ENCODE measurements at places on chromosomes 7 and 10.

DNA sequence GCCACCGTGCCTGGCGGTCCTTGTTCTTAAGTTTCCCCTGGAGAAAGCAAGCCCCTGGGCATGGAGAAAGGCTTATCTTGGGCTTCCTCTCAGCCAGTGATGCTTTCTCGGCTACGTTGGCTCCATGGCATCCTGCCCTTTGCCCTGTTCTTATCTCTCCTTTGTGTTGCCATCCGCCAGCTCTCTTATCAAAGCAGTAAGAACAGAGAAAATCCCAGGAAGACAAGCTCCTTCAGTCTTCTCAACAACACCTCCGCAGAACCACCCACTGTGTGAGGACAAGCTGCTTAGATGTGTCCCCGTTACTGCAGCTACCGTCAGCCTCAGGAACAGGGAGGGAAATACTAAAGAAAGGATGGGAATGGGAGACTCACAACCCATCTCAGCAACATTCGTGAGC, 3.3 kb downstream of the PLEKHS1 start:
- no peak for DNase-seq

DNA sequence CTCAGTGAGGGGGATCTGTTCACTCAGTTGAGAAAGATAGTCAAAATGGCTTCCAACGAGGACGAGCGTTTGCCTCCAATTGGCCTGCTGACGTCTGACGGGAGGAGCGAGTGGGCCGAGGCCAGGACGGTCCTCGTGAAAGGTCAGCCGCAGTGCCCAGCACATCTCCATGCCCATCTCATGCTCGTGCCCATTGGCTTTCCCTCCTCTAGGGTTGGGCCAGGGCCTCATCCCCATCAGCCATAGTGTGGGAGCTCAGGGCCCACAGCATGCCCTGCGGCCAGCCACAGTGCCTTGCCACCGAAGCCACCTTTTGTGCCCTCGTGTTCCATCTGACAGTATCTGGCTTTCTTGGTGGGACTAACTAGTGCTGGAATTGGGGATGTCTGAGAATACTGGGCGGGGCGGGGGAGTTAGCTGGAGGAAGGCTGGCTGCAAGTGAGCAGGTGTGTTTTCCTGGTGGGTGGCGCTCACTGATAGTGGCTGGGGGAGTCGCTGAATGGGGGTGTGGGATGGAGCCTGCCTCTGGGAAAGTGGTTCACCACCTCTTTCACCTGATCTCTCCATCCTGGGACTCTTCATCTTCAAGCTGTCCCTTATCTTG, 13.9 kb downstream of the CHAT start:
- DNase-seq, result no peak

DNA sequence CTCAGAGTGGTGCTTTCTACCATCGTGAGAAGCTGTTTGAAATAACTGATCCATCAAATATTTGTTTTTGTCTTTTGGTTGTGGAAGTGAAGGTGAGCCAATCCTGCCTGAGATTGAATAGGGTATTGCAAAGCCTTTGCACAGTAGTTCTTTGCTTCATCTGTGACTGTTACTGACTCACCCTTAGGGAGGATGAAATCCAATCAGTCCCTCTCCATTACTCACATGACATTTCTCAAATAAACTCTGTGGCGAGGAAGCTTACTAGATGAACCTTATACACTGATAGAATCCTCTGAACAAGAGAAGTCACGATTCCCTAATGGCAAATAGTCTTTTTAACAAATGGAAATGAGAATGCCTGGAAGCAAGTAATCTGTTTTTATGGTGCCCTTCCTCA, 31.9 kb downstream of the HEPACAM2 start:
- DNase-seq, result no peak

DNA sequence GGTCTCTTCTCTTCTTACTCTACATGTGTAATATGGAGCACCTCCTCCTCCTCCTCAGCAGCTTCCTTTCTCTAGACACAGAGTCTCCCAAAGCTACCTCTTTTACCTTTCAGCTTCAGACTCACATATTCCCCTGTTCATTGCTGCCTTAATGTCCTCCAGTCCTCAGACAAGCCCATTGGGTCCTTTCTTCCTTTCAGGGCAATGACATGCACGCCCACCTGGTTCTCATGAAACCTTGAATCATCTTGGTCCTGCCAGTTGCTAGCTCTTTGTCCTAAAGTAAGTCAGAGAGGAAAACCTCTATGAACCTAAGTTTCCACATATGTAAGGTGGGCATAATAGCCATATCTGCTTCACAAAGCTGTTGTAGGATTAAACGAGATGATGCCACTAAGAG, 227.0 kb downstream of the RPS24 start:
- DNase-seq, result no peak

DNA sequence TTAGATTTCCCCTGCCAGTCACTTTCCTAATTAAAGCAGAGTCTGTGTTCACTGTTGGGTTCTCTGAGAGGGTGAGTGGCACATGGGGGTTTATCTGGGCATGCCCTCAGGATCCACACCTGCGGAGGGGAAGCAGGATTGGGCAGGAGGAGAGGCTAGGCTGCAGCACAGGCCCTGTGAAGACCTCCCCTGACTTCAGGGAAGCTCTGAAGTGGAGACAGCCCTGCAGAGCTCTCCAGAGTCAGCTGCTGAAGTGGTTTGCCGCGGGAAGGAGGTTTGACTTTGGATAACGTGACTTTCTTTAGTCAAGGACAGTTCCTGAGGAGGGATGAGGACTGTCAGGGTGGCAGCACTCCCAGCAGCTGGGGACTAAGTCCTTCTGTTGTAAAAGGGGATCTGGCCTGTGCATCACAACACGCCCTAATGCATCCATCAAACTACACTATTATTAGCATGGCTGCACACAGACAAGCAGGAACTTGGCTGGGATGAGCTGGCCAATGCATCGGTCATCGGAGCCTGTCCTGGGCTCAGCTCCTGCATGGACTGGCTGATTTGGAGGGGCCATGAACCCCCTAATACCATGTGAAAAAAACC, 50.9 kb upstream of the LEP start:
- DNase-seq, result no peak

DNA sequence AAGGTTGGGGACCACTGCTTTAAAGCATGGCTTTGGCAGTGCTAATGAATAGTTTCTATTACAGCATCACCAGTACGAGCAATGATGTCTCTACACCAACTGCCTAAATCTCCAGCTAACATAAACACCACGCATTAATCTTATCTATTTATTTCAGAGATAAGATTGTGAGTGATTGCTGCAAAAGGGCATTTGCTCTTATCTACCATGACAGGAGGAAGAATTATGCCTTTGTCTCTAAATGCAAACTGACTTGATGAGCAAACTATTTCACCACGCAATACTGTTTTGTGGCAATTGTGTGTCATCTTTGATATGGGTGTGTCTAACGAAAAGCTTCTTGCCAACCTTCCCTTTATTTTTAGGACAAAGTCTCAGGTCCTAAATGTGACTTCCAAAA, 684.9 kb downstream of the SORCS1 start:
- no peak for DNase-seq

DNA sequence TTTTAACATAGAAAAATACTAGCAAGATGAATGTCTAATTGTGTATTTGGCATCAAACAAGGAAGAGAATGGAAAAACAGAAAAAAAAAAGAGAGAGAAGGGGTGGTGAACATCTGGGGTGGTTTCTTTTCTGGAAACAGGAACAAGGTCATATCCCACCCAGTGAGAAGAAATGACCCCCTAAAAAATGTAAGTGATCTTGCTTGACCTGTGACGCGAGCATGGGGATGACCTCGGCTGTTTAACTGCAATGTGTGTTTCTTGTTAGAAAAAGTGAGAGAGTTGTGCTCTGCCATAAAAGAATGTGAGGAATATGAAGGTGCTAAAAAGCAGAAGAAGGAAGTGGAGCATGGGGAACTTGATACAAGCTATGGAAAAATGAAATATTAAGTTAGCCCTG, 258.5 kb downstream of the AGMO start:
- no peak for DNase-seq

DNA sequence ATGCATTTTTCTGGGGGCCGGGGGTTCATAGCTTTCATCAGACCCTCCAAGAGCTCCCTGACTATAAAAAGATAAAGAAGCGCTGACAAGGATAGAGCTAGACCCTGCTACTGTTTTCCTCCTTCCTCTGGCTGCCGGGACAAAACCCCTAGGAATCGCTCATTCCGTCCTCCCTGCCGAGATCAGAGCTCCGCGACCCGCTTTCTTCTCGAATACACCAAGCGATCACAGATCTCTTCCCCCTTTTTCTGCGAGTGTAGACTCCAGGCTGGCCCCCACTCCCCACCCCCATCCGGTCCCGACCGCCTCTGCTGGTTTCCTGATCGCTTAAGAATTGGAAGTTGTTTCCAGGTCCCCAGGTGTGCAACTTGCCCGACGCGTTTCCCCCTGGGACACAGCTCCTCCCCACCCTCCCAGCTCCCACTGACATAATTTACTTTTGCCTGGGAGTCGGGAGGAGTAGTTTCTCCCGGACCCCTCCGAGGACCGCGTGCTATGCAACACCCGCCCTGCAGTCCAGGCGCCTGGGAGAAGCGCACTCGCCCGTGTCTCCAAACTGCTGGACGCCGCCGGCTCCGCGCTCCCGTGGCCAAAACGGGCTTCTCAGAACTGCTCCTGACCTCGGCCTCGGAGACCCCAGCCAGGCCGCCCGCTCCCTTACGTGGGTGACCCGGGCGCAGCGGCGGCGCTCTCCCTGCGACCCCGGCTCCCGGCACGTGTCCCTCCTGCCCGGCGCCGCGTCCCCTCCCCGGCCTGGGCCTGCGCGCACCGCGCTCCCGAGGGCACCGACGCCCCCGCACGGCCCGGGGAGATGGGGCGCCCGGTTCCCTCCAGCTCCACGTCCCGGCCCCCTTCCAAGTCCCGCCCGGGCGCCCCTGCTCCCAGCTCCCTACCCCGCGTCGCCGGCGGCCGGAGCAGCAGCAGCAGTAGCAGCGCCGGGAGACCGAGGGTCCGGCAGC, 552 bp downstream of the IL15RA start:
- peak; percentile 69 for DNase-seq

DNA sequence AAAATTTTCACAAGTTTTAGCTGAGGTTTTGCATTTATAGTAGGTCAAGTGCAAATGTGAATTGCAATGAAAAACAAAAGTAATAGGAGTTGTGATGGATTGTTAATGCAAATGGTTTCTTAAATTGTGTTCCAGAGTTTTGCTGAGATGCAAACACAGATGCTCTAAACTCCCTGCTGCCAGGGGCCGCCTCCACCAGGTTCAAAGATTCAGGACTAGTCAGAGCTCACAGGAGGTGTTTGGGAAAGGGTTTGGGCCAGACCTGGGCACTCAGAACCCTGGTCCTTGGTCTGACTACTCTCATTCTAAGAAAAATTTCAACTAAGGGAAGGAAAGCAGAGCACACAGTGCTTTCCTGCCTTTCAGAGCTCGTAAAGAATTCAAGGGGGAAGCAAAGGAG, 193.1 kb downstream of the CCSER2 start:
- DNase-seq, result no peak

DNA sequence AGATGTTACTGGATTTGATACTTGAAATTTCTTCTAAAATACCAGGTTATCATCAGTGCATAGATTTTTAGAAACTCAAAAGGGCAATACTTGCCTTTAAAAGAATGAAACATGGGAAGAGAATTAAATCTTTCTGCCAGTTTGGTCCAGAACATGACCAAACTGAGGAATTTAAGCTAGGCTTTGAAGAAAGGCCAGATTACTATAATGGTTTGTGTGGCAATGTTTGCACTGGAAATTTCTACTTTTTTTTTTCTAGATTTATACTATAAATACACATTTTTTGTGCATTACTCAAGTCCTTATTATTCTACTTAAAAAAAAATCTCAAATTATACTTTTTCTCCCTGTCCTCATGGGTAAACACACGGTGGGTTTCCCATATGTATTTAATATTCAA, 9.2 kb downstream of the MKX start:
- DNase-seq, result no peak

DNA sequence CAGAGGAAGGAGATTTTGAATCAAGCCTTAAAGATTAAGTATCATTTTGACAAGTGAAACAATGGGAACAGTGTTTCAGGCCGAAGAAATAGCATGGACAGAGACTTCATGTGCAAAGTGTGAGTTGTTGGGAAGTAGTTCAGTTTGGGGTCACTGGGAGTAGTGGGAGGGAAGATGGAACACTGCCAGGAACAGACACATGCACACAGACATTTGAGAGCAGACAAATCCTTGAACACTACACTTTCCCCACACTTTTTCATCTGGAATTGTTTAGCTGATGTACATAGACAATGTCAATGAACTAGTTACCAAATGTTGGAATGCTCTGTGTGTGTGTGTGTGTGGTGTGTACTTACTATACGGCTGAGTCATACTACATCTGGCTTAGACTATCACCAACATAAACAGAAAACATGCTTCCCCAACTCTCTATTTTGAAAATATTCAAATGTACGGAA, 52.4 kb upstream of the LRRC17 start:
- DNase-seq, result no peak

DNA sequence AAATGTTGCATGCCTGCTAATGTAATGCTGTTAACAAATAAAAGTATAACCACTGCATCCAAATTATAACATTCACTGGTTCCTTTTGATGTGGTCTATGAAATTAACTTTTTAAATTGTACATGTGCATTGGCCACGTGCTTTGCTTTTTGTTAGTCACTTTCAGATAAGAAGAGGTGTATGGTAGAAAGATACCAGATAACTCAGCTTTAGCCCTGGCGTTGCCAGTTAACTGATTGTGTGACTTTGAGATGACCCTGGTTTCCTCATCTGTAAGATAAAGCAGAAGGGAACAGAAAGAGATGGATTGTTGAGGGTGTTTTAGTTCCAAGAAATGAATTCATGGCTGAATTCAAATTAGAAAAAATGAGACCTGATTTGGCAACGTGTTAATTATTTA, 1.9 kb upstream of the TRDMT1 start:
- no peak for DNase-seq

GRCh38 chr10:96789571-96790108, 42.5 kb upstream of the LCOR start:
- DNase-seq, result peak; percentile 32

- DNase-seq, result no peak
These were observed 28.7 kb downstream of the TES start for GRCh38 chr7:116239020-116239419.

GRCh38 chr10:59387951-59388670, 25.8 kb upstream of the FAM13C start:
- no peak for DNase-seq

GRCh38 chr10:94299417-94299816, 63.3 kb downstream of the NOC3L start:
- DNase-seq, result no peak

- no peak for DNase-seq
These were observed 8.4 kb upstream of the LMOD2 start for GRCh38 chr7:123647106-123647730.

GRCh38 chr7:101950450-101951119, 133.2 kb downstream of the CUX1 start:
- no peak for DNase-seq

GRCh38 chr7:44274623-44274975, 50.8 kb downstream of the CAMK2B start:
- no peak for DNase-seq

All from D341Med (cell line).